ENCODE measurements at places on chromosomes 5 and 9.

DNA sequence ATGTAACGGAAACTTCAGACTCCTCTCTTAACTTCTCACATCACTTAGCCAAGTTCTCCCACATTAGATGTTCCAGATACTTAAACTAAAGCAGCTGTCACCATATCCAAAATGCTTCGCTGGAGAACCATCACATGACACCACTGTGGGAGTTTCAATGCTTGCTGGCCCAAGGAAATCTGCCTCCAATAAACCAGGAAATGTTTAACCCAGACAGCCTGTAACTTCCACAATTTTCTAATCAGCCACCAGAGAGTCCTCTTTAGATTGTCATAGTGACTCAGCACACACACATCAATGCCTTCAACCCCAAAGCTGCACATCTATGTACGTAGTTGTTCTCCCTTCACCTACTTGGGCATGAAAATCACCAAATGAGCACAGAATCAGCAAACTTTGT is 118.7 kb downstream of the LPAR1 start:
- no peak for DNase-seq

- no peak for DNase-seq
These were observed 58.0 kb downstream of the ZNF510 start for GRCh38 chr9:96719921-96720320.

DNA sequence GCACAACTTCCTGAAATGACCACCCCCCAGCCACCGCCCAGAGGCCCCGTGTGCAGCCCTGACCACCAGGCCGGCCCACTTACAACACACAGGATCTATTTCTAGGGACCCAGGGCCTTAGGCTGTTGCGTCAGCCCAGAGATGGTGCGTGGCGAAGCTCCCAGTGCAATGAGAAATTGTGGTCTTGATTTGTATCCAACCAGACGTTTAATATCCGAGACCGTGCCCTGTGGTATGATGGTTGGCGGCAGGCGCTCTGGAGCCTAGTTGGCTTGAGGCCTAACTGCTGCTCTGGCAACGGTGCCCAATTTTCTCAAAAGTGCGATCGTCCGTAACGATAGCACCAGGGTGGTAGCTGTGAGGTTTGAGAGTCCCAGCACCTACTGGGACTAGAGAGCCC is 32.6 kb upstream of the SLC6A19 start:
- no peak for DNase-seq

DNA sequence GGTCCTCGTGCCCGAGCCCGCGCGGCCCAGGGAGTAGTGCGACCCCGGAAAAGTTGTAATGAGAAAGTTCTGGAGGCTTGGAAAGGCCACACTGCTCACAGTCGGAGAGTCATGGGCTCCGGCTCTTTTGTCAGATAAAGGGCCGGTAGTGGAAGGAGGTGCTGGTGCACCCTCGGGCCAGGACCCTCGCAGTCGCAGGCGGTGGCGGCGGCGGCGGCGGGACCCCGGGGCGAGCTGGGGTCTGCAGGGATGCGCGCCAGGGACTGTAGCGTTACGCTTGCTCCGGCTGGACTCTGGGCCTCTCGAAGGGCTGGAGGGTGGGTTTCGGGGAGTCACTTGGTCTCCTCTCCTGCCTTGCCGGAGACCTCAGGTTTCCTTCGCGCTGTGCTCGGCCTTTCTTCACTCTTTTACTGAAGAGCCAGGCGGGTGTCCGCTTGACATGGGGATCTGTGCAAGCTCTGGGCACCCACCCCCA is 1.5 kb downstream of the RORB start:
- no peak for DNase-seq

- DNase-seq = no peak
These were observed 82.2 kb upstream of the GABRP start for GRCh38 chr5:170701334-170701733.

- no peak for DNase-seq
These were observed 100.0 kb downstream of the PSD2 start for GRCh38 chr5:139895647-139896046.

DNA sequence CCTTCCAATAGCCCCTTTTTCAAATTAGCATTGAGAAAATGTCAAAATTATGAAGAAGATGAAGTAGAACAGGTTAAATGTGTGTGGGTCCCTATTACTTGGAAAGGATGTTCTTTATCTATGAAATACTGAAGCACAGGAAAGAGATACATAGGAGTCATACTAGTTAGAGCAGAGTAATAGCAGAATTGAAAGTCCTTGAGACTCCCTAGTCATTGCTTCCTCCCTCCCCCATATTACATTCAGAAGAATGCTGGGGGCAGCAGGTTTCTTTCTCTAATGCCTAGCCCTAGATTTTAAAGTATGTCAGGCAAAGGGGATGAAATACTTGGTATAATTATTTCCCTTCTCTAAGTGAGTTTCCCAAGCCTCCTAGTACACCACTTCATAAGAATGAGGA is 4.4 kb downstream of the ZCCHC9 start:
- DNase-seq = no peak

- no peak for DNase-seq
These were observed 300.6 kb upstream of the EDIL3 start for GRCh38 chr5:84685121-84685894.

Data from activated gamma-delta T cell (primary cell).